ENCODE measurements at places on chromosomes 6 and 20.

DNA sequence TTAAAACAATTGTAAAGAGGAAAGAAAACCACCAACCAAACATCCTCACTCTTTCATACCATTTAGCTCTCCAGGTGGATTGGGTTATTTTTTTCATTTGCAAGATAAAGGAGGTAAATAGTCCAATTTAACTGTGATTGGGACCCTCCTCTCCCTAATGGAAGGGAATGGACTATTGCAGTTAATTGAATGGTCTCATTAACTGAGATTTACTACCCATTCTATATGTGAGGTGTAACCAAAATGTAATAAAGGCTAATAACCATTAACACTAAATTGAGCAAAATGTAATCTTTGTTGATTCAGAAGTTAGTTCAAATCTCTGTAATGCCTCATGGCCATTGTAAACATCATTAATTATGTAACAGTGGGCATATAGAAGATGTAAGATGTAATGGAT, 105.0 kb downstream of the KLHL32 start:
- no peak for DNase-seq

- DNase-seq, result no peak
These were observed 29.3 kb downstream of the PPARD start for GRCh38 chr6:35371494-35372262.

DNA sequence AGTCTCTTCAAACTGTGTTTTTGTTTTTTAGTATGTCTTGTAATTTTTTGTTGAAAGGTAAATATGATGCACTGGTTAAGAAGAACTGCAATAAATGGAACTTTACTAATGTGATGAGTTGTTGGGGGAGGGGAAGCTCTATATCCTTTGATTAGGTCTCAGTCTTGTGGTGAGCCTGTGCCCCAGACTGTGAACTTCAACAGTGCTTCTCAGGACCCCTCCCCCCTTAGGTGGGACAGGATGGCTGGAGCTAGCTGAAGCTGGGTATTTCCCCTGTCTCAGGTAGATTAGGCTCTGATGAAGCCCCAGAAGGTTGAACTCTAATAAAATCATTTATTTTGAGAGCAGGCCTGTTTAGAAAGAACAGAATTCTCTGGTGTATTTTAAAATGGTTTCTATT, 31.4 kb upstream of the TASP1 start:
- no peak for DNase-seq

- DNase-seq, result no peak
These were observed 18.6 kb downstream of the SNX3 start for GRCh38 chr6:108242259-108242658.

DNA sequence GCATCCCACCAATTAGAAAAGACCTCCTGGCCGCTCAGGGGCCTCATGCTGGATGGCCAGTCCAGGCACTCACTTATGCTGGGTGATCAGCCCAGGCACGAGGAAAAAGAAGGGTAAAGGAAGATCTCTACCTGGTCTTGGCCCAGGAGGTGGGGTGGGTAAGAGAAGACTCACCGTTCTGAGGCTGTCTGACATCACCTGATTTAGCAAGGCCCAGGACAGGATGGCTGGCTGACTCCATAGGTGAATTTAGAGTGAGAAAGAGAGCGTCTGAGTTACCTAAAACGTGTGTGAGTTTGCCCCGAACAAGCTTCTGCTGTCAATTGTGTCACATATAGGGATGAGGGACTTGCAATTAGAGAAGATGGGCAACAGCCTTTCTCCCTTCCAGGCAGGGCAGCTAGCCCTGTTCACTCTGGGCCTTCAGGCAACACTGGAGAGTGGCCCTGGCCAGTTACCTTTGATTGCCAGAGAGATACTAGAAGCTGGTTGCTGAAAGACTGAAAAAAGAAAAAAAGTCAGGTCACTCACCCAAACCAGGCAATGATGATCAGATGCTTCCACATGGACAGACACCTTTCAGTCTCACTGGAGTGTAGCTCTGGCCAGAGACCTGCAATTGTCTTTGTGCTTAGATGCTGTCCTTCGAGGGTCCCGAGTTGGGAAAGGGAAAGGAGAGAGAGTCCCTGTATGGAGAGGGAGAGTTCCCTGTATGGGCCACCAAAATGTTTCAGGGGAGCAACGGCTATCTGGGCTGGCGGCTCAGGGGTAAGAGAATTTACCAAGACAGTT, 35.7 kb upstream of the IER3 start:
- no peak for DNase-seq

DNA sequence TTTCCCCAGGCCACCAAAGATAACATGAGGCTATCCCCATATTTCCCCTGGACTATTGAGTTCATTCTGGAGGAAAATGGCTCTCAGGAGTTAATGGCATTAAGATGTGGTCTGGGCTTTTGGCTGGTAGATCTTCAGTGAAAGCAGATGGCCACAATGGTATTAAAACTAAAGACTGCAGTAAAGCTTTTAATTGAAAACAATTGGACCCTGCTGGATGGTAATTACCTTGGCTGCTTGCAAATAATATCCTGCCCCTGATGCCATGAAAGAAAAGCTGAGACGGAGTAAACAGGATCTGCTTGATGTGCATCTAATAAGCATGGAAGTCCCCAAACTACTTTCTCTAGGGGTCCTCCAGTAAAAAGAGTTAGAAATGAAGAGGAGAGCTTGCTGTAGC, 255.8 kb downstream of the QKI start:
- DNase-seq, result no peak

- peak; percentile 60 for DNase-seq
These were observed 17.5 kb upstream of the FAM110A start for GRCh38 chr20:815914-816606.

DNA sequence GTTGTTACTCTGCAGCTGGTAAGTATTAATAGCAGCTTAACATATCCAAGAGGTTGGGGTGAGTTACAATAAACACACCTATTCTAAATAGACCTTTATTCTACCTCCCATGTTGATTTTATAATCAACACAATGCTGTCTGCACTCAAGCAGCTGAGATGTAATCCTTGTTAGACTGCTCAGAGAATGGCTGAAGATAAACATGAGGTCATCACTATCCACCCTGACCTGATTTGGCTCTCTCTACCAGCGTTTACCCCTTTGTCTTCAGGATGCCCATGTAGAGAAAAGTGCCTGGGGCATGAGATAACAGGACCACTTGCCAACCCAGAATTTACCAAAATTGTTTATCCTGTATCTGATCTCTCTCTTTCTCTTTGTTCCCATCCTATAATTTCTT, 220.7 kb upstream of the DEFB112 start:
- DNase-seq, result no peak

DNA sequence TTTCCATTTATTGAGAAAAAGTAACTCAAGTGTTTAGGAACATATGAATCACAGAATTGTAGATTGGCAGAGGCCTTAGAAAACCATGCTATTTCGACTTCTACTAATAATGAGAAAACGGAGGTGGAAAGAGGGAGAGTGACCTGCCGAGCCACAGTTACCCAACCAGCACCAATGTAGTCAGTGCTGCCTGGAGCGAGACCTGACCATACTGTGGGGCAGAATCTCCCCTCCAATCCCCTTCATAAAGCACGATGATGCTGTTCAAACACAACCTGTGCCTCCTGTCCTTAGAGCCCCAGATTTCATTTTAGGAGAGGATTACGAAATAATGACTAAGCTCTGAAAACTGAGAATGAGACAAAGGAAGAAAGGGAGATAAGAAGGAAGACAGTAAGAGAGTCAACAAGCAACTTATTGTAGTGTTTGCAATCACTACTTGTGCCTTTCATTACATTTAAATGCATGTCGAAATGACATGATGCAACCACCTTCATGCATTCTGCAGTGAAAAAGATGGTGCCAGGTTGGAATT, 70.6 kb downstream of the ATXN1 start:
- DNase-seq, result no peak

DNA sequence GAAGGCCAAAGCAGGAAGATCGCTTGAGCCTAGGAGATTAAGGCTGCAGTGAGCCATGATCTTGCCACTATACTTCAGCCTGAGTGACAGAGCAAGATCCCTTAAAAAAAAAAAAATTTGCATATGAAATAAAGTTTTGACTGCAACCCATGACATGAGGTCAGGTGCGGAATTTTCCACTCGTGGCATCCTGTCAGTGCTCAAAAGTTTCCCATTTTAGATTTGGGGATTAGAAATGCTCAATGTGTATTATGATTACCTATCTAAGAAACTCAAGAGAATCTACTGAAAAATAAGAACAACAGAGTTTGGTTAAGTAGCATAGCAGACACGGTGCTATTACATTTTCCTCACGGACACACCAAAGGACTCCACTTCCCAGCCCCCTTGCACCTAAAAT, 11.7 kb downstream of the SLC23A2 start:
- no peak for DNase-seq

DNA sequence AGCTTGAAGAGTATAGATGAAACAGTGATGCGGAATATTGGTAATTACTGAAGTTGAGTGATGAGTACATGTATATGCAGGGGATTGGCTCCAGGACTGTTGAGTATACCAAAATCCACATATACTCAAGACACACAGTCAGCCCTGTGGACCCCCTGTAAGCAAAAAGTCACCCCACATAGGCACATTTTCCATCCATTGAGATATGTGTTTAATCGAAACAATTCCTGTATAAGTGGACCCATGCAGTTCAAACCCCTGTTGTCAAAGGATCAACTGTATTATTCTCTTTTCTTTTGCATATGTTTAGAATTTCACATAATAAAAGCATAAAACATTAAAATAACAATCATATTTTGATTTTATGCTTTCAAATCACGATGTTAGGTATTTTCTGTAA, 32.1 kb upstream of the FILIP1 start:
- DNase-seq, result no peak

GRCh38 chr20:44704551-44704971, 10.6 kb upstream of the CCN5 start:
- DNase-seq, result no peak

DNA sequence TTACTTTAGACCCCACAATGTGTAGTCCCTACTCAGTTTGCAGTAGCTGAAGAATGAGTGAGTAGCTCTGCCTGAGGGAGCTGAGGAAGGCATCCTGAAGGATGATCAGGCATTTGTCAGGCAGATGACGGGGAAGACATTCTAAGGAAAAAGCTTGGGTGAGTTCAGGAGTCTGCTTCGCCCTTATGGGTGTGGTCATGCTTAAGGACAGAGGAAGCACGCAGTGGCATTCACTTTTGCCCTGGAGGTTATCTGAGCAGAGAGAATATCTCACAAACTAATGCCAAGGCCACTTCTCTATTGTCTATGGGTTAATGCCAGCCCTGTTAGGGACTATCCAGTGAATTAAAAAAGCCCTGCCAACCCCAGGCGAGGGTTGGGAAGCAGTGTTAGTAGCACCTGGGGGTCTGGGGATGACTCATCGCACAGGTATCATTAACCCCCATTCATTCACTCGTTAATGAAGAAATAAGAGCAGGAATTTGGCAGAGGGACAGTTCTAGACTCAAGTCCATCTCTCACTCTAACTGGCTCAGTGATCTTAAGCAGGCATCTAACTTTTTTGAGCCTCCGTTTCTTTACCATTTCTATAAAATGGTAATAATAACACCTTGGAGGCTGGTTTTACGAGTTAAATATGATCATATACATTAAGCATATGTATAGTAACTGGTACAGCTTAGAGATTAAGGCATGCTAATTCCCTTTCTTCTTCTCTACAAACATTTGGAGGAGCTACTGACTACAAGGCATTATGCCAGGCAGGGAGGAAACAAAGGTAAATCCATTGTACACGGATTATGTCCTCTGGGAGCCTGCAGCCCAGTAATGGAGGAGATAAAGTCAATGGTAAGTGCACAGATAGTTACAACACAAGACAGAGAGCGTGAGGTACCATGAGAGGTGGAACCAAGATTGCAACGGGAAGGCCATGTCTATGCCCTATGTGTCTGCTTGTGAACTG, 93.2 kb upstream of the AKIRIN2 start:
- no peak for DNase-seq

DNA sequence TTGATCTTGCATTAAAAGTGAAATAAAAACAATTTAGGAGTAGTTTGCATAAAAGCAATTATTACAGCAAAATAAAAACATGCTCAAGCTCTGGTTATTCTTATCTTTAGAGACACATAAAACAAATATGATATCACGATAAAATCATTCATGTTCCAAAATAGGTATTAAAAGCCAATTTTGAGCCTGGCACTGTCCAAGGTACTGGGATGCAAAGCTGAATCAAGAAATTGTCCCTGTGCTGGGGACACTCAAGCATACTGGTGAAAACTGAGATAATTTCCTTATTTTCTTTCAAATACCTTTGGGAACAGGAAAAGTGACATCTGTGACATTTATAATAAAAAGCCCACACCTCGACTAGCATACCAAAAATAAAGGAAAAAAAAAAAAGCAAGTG, 931 bp upstream of the MTCL3 start:
- DNase-seq, result no peak

- no peak for DNase-seq
These were observed 14.8 kb downstream of the IGF2R start for GRCh38 chr6:159983641-159984080.

GRCh38 chr6:56803594-56803993, 151.3 kb upstream of the BEND6 start:
- DNase-seq, result no peak

DNA sequence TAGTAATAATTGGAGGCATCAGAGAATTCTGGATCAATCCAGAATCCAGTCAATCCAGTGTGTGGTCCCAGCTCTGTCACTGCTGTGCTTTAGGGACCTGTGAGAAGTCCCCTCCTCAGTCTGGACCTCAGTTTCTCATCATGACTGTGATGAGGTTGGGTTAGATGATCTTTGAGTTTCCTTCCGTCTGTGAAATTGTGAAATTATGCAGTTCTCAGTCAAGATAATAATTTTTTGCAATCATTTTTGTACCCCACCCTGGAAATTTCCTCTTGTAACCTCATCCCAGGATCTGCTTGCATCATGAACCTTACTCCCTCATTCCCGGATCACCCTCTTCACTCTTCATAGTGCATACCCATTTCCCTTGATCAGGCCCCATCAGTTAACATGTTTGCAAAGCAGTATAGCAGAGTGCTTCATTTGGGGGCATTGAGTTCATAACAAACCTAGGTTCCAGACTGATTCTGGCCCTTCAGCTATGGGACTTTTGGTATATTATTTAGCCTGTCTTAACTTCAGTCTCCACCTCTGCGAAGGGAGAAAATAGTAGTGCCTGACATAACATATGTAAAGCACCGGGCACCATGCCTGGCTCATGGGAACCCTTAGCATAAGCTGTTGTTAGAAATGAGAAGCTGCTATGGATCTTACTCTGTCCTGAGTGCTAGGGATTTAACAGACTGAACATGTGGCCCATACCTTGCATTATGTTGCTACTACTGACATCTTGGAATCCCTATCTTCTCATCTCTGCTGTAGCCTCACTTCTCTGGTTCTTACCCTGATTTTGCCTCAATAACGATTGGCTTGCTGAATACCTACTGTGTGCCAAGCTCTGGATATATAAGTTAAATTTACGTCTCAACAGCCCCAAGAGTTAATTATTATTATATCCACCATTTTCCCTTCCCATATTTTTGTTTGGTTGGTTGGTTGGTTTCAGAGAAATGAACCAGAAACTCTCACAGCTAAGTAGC, 1.3 kb downstream of the ZNF76 start:
- DNase-seq, result no peak
